ENCODE measurements at places on chromosomes 4 and X.

GRCh38 chrX:121236040-121236439, 188.6 kb downstream of the GLUD2 start:
- H3K36me3 ChIP-seq: no peaks in the 10 kb centered on the region
- no peak for DNase-seq
- no peaks in the 10 kb centered on the region for H3K4me1 ChIP-seq
- no peaks in the 10 kb centered on the region for H3K27me3 ChIP-seq
- H3K4me3 ChIP-seq: no peak overlapping the region

DNA sequence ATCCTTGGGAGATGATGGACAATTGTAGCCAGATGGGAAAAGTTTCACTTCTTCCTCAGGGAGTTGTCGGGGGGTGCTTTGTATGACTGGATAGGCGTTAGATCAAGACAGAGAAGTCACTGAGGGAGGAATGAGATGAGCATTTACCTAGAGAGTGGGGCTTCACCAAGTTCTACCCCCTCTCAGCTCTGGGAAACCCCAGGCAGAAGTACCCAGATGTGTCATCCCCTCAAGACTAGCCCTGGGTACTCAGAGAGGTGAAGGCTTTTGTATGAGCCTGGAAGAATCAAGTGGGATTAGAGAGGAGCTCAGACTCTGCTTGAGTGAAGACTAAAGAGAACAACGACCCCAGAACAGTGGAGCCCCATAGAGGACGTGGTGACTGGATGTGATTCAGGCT, 1.9 kb downstream of the MAGEB1 start:
- no peak for DNase-seq
- no peaks in the 10 kb centered on the region for H3K27me3 ChIP-seq
- H3K4me3 ChIP-seq: no peak overlapping the region
- H3K36me3 ChIP-seq: no peaks in the 10 kb centered on the region

GRCh38 chrX:2703991-2704369, 12.9 kb downstream of the CD99 start:
- H3K36me3 ChIP-seq: peaks cover 42% of the 10 kb centered on the region
- H3K27ac ChIP-seq: peak overlapping the region; percentile 92
- no peaks in the 10 kb centered on the region for H3K27me3 ChIP-seq
- peaks cover 76% of the 10 kb centered on the region for H3K4me1 ChIP-seq

DNA sequence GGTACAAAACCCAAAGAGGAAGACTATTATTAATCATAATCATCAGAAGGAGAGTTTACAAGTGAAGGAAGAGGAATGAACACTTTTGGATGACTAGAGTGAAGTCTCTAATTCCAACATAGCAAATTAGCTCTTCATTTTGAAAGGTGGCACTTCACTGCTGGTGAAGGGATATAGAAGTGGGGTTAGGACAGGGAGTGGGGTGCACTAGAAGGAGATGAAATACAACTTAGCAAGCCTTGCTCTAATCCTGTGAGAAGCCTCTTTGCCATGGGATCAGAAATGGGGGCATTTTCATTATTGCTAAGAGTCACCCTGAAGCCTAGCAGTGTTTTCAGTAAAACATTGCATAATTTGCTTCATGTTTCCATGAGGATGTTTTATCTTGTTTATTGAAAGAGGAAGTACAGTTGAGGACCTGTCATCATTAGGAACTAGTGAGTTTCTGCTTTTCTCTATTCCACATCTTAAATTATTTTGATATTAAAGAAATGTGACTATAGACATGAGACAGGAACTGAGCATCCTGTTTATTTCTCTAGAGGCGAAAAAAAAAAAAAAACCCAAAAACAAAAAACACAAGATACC, 9.3 kb upstream of the GRPR start:
- H3K4me3 ChIP-seq: no peak overlapping the region
- H3K27me3 ChIP-seq: no peaks in the 10 kb centered on the region
- H3K27ac ChIP-seq: no peak overlapping the region
- no peak for DNase-seq

DNA sequence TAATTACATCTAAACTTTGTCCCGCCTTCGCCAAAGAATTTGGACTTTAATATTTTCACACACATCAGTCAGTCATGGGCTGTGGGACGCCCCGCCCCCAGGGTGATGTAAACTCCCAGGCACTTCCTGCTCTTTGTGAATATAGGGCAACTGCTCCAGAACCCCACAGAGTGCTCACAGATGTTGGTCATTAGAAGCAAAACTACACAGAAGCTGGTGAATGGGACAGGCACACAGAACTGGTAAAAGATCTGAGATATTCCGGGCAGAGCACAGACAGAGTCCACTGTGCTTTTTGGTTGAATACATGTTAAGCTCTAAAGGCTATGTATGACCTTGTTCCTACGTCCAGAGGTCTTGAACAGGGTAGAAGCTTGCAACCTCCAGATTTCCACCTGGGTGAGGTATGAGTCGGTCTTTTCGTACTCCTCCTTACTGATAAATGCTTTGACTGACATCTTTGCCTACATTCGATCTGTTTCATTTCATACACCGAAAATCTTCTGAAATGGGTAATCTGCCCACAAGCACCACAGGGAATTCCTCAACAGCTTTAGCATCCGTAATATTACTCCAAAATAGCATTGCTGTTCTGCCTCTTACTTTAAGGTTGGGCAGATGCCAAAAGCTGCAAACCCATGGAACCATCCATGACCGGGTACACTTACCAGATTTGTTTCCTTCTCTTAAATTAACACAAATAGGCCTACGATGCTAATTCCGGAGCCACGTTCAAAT, 144.6 kb downstream of the AMELX start:
- peak overlapping the region; percentile 71 for H3K27ac ChIP-seq
- peak; percentile 93 for DNase-seq
- H3K4me1 ChIP-seq: peaks cover 23% of the 10 kb centered on the region
- no peaks in the 10 kb centered on the region for H3K36me3 ChIP-seq
- peak overlapping the region; percentile 7 for H3K4me3 ChIP-seq
- no peaks in the 10 kb centered on the region for H3K27me3 ChIP-seq

- H3K27me3 ChIP-seq: no peaks in the 10 kb centered on the region
- no peak overlapping the region for H3K27ac ChIP-seq
- no peaks in the 10 kb centered on the region for H3K36me3 ChIP-seq
- H3K4me3 ChIP-seq: no peak overlapping the region
- no peaks in the 10 kb centered on the region for H3K4me1 ChIP-seq
Observed at GRCh38 chr4:144289667-144290428, 149.3 kb upstream of the GYPA start.

DNA sequence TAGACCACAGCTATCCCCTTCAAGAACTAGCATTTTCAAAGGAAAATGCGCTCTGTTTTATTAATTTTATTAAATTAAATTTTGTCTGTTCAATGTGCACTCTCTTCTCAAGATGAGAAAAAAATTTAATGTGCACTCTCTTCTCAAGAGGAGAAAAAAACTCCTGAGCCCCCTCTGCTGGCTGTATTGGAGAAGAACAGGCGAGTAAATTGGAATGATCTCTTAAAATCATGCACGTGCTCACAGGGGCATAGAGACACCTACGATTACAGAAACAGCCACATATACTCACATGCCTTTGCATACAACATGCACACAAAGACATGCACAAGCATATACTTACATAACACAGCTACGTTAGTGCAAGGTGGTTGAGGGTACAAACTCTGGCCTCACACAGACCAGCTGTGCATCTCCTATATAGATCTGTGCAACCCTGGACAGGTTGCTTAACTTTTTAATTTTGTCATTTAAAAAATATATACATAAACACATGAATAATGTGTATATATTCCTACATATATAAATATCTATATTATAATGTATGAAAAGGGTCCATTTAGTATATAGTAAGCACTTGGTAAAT, 176.2 kb upstream of the CXorf66 start:
- no peak overlapping the region for H3K27ac ChIP-seq
- no peak overlapping the region for H3K4me3 ChIP-seq
- H3K4me1 ChIP-seq: no peaks in the 10 kb centered on the region

GRCh38 chr4:8229331-8229975, 30.4 kb downstream of the SH3TC1 start:
- no peaks in the 10 kb centered on the region for H3K36me3 ChIP-seq
- no peak for DNase-seq
- peaks cover 21% of the 10 kb centered on the region for H3K4me1 ChIP-seq

DNA sequence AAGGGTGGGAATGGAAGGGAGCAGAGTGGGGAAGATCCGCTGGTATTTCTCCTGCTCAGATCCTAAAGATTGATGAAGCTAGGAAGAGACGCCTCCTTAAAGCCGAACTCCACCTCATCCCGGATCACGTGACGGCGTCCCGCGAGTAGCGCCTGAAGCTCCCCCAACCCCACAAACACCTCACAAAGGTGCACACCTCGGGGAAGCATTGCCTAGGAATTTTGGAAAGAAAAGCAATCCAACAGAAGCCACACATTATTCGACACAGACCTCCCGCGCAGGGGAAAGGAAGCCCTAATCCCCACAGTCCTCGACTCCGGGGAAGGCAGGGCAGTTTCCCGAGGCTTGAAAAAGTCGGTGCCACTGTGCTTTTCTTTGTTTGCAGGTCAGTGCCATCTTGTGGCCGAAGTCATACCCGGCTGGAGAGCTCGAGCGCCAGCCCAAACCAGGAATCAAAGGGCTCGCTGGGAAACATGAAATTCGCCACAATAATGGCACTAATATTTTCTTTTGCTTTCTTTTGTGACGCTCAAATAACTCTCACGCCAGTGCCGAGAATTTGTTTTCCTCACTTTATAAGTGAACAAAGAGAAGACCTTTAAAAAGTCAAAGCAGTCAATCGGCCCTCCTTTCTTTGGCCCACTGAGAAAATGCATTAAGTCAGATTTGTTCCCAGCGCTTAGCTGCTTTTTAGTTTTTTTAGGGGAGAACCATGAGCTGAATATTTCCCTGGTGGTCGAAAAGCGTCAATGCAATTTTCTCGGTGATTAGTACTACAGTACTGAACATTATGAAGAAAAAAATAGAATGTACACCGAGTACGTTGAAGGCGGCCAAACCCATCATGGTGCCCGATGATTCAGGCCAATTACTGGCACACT, at the start of gene NPY1R:
Gene NPY1R (minus strand): TSS at position 71 of the 881 bp plus-strand sequence. CDS start 6,042 bp downstream, outside the sequence.
- H3K27ac ChIP-seq: peak within 1 kb of the TSS; percentile 76
- DNase-seq: peak; percentile 91
- H3K27me3 ChIP-seq: no peaks in the 10 kb centered on the region

All from A673 (cell line).